ENCODE measurements at places on chromosomes 12 and 14. TPM values are rescaled to one million over a fixed set of nuclear protein-coding genes. Genes with fewer than 3 reads are reported as not detected.

DNA sequence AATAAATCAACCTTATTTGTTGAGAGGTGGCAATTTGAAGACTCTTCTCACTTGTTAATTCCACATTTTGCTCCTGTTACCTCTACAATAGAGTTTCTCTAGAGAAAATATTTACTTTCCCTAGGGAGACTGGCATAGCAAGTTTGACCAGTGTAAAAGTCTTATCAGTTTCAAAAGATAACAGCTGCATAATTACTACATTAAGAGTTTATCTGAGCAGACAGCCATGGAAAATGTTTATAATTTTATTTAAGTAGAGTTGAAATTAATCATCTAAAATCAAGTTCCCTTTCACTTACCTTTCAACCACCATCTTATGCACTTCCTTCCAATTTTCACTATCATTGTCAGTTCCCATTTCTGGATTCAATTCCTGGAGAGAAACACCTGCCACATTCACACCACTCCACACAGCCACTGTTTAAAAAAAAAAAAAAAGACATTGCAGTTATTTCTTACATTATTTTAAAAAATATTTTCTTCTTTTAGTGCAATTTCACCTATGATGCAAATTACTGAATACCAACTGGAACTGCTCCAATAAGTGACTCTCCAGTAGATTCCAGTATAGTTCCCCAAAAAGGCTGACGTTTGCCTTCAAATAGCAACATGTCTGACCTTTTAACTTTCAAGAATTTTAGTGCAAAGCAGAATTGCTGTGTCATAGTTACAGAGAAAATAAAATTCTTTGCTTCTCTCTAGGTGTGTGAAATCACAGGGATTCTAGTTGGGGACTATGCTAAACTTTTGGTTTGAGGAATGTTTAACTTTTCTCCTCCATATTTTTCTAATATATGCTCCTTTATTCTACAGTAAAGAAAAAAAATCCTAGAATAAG is 19.4 kb downstream of the LDHB start:
- DNase-seq = no peak

DNA sequence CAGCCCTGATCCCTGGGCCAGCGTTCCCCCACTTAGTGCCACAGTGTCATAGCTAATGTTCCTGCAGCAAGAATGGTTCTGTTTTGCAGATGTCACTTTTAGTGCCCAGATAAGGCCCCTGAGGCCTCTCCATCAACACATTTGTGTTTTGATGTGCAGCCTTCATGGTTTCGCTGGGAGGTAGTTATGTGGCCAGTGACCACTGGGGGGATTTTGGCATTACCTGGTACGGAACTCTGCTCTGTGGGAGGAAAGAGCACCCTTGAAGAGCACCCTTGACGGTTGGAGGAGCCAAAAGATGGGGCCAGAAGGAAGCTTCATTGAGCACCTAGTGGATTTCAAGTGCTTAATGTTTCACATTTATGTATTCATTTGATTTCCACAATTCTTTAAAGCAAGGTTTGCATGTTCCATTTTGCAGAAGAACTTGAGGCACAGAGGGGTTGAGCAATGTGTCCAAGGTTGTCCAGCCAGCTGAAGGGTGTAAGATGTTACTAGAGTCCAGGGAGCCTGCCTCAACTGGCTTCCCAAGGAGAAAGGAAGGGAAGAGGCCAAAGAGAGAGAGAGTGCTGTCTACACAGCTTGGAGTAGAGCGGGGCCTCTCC is 13.0 kb downstream of the SERPINA11 start:
- no peak for DNase-seq

DNA sequence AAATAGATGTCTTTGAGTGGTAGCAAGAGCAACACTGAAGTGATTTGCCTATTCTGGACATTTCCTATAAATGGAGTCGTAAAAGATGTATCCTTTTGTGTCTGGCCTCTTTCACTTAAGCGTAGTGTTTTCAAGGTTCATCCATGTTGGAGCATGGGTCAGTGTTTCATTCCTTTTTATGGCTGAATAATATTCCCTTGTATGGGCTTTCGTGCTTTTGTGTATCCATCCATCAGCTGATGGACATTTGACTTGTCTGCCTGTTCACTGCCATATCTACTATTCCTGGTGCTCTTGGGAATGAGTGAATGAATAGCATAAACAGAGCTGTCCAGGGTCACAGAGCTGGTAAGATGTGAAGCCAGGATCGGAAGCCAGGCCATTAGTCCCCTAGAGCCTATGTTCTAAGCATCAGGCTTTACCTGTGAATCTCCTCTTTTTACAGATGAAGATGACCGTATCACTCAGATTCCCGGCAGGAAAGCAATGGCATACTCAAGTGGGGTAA is 1.8 kb upstream of the P2RX7 start:
- no peak for DNase-seq

DNA sequence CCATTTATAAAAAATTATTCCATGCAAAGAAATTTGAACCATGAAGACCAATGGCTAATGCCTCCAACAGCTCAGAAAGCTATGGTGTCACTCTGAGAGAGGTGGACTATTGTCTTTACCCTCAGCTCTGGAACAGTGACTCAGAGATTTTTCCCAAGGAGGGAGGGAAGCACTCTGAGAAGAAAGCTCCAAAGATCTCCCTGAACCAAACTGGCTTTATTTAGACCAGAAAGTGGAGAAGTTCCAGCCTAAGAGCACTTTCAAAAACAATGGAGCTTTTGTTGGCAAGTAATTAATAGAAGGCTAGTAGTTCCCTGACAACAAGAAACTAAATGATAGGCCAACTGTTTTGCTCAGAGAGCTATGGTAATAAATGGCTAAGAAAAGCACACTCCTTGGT is 599.9 kb upstream of the MDGA2 start:
- peak; percentile 40 for DNase-seq

The CFL2 gene
- 164 TPM for total RNA-seq

The SMIM41 gene
- total RNA-seq = not detected

The VCPKMT gene
- 2.1 TPM for total RNA-seq

The EPS8 gene
- 57.6 TPM for total RNA-seq

- DNase-seq = no peak
These were observed 5.9 kb upstream of the PRPH start for GRCh38 chr12:49288922-49289555.

DNA sequence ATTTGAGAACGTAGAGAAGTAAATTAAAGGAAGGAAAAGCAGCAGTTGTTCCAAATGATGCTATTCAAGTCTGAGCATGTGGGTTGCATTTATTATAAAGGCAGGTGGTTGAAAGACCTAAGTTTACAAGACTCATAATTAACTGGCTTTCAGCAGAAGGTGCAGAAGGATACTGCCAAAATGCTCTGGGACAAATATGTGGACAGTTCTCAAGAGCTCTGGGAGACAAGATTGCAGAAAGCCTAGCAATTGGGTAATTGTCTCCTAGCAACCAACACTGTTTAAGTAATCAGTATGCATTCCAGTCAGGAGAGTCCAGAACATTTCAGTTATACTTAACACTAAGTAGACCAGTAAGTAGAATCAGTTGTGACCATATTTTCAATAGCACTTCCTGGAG is 131.5 kb downstream of the GPR135 start:
- peak; percentile 80 for DNase-seq

The MYRFL gene
- not detected for total RNA-seq

The MYF6 gene
- total RNA-seq = not detected

- no peak for DNase-seq
These were observed 64.9 kb downstream of the SPRING1 start for GRCh38 chr12:116672842-116673516.

The PLCZ1 gene
- not detected for total RNA-seq

DNA sequence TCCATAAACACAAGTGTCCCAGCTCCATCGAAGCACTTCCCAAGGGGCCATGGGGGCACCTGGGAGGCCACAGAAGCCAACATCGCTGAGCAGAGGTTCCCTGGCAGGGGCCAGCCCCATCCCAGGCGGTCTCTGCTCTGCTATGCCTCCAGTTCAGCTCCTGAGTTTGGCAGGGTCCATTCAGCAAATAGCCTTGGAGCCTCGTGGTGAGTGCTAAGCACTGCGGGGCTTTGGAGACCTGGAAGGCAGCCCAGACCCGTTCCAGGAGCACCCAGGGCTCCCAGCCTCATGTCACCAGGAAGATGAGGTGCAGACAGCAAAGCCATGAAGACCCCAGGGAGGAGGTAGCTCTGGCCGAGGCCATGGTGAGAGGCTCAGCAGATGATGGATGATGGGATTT is 109.5 kb downstream of the LGMN start:
- no peak for DNase-seq

GRCh38 chr14:36659822-36660735 is 1.6 kb upstream of the PAX9 start:
- DNase-seq = no peak

DNA sequence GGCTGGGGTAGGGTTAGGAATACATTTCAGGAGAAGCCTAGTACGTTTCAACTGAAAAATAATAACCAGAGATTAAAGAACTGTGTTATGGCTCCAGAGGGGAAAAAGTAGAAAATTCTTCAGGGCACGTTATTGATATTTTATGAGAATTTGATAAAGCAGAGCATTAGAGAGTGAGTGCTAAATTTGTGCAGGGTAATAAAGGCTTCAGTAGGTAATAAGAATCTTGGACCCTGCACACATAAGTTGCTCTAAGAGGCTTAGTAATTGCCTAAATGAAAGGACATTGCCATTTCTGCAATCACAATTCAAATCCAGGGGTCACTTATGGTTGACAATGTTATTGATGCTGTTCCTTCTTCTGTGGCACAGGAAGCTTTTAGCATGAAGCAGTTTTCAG is 439.4 kb upstream of the DCN start:
- DNase-seq = no peak

The CATSPERB gene
- total RNA-seq = not detected

- no peak for DNase-seq
These were observed 86.7 kb downstream of the CHGA start for GRCh38 chr14:93009471-93010129.

The MYO1A gene
- not detected for total RNA-seq

DNA sequence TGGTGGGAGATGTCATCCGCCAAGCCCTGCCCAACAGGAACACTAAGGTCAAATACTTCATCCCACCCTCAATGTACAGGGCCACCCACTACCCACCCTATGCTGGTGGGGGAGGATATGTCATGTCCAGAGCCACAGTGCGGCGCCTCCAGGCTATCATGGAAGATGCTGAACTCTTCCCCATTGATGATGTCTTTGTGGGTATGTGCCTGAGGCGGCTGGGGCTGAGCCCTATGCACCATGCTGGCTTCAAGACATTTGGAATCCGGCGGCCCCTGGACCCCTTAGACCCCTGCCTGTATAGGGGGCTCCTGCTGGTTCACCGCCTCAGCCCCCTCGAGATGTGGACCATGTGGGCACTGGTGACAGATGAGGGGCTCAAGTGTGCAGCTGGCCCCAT is 3.5 kb downstream of the B3GNT4 start:
- no peak for DNase-seq

The PTPRB gene
- total RNA-seq = 3.4 TPM

The SINHCAF gene
- total RNA-seq = 86.2 TPM

DNA sequence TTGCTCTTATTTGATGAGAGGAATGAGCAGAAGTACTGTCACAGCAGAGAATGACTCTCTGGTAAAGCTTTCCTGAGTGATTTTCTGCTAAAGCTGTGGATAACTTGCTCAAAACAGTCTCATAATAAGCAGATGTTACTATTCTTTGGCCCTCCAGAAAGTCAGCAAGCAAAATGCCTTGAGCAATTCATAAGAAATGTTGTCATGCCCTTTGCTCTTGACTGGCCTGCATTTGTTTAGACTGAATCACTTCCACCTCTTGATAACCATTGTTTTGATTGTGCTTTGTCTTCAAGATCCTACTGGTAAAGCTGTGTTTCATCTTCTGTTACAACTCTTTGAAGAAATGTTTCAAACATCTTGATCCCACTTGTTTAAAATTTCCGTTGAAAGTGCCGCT is 457.9 kb upstream of the FOXG1 start:
- peak; percentile 51 for DNase-seq

GRCh38 chr12:9750276-9751203 is 10.2 kb downstream of the CD69 start:
- peak; percentile 65 for DNase-seq

DNA sequence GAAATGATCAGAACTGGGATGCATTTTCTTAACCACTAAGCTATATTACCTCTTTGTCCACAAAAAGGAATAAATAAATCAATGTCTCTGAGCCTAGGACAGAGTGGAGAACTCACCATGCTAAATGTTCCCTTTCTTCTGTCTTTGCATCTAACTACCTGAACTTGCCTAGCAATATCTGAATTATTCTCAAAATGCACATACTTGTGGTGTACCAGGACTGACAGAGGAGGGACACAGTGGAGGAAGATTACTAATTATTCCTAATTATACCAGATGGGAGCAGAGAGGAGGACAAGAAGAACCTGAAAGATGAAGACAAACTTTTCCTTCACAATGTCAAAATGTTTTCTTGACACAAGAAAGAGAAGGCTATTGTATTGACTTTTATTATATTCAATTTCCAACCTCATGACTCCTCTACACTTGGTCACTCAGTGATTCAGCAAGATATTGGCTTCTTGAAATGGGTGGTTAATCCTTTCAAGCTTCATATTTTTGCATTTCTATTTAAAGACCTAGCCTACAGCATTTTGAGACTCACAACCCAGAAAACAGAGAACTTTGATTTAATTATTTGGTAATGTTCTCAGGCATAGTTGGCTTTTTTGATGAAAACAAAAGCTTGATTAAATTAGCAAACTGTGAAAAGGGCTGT is 117.2 kb upstream of the LRFN5 start:
- no peak for DNase-seq

DNA sequence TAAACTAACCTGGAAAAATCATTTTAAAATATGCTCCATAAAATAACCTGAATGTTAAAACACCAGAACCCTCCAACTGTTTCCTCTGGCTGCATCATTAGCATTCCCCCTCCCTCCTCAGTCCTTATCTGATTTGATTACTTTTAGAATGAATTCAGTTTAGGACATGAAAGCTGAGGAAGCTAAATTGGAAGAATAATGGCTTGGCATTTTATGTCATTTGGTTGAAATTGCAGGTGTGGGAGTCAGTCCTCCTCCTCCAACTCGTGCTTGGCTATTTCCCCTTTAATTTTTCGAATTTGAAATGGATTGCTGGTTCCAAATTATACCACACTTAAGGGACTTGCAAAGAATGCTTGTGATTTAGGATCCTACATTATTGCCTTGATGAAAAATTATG is 473.0 kb upstream of the STXBP6 start:
- DNase-seq = no peak

The ENDOU gene
- total RNA-seq = not detected

DNA sequence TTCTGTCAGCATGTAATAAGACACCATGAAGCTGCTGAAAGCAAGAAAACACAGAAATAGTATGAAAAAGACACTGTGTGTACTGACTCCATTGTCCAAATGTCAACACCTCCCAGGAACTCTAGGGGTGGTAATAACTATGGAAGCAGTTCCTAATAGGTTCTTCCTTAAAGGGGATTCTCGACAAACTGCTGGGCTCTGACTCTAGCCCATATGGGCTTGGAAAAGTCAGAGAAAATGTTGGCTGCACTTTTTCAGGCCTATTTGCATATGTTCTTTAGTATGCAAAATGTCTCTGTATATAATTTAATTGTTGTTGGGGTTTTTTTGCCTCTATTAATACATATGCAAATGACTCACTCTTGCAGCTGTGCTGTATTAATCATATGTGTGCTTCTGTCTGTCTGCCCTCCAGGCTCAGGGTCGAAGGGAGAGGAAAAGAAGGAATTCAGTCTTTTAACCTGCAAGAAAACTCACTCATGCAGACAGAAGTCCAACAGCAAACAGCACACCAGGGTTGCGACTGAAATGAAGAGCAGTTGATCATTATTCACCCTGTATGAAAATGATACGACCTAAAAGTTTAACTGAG is 317.6 kb downstream of the SOX5 start:
- DNase-seq = peak; percentile 25

GRCh38 chr14:85856430-85856829 is 326.5 kb downstream of the FLRT2 start:
- DNase-seq = no peak

The SERPINA4 gene
- total RNA-seq = not detected

The POTEM gene
- not detected for total RNA-seq

The SLC35F4 gene
- not detected for total RNA-seq

The CLEC9A gene
- total RNA-seq = 0.07 TPM

The FAM222A gene
- total RNA-seq = 0.89 TPM
